ENCODE measurements at places on chromosomes 1 and 21.

DNA sequence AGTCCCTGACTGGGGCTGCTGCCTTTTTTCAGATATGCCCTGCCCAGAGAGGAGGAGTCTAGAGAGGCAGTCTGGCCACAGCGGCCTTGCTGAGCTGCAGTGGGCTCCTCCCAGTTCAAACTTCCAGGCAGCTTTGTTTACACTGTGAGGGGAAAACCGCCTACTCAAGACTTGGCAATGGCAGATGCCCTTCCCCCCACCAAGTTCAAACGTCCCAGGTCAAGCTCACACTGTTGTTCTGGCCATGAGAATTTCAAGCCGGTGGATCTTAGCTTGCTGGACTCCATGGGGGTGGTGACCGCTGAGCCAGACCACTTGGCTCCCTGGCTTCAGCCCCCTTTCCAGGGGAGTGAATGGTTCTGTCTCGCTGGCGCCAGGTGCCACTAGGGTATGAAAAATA lies 18.3 kb upstream of the C1orf53 start:
- no peak for DNase-seq

- no peak for DNase-seq
Observed at GRCh38 chr21:29875873-29876272, 63.9 kb downstream of the GRIK1 start.

- no peak for DNase-seq
Observed at GRCh38 chr1:33438364-33439160, 7.7 kb upstream of the PHC2 start.

DNA sequence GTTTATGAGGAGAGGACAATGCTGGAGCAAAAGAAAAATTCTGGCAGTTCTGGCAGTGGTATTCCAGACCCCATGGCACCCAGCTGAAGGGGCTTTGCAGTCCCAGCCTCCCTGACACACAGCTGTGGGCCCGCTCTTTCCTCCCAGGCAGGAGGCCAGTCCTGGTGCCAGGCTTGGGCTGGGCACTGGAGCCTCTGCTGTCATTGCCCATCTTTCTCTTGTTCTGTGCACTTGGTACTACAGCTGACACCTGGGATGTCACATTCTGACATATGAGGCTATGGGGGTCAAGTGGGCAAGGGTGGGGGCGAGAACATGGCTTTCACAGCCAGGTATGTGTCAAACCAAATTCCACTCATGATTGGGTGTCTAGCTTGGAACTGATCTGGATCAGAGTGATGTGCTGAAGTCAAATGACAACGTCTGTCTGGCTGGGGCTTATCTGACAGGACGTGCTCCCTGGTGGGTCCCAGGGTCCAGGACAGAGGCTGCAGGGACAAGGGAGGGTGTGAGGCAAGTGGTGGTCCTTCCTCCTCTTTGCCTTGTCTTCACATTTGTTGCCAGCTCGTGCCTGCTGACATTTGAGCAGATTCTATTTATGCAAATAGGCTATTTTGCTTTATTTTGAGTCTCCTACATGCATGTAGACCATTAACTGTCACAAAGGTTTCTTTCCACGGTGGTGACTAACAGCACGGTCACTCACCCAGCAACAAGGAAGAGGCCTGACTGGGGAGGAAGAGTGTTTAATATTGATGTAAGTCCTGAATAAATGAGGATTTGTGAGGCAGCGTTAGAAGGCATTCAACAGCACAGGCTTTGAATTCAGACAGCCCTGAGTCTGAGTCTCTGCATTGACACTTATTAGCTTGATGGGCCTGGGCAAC lies 336.3 kb downstream of the PBX1 start:
- DNase-seq: no peak

DNA sequence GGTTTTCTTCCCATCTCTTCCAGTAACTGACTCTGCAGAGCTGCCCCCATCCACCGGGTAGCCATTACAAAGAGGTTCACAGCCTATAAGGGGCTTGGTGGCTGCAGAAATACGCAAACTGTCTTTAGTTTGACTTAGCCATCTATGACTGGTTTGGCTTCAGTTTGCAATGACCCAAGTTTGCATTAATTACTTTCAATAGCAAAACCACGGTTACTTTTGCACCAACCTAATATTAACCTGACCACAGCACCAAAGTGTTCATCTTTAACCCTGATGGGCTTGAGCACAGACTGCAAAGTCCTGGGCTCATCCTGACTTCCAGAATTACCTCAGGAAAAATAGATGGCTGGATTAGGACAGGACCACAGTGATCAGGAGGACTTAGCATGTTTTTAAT lies 2.2 kb upstream of the HAO2 start:
- no peak for DNase-seq

GRCh38 chr21:30200000-30200399 lies 15.9 kb downstream of the CLDN8 start:
- no peak for DNase-seq

DNA sequence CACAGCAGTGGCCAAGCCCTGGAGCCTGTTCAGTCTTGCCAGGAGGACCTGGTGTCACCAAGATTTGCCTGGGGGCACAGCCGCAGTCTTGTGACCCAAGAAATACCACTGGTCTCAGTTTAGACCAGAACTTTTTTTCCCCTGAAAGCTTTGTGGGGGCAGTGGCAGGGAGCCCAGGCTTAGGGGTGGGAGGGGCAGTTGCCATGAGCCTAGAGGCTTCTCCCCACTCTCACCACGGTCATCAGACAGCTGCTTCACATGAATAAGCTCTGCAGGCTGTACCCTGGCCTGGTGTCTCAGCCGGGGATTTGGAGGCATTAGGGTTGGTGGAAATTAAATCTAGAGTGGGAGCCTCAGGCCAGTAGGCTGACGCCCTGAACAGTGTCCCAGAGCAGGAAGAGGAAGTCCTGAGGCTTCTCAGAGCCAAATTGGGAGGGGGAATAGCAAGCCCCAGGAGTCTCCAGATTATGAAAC lies 73.7 kb downstream of the SLC16A1 start:
- DNase-seq: peak; percentile 79

DNA sequence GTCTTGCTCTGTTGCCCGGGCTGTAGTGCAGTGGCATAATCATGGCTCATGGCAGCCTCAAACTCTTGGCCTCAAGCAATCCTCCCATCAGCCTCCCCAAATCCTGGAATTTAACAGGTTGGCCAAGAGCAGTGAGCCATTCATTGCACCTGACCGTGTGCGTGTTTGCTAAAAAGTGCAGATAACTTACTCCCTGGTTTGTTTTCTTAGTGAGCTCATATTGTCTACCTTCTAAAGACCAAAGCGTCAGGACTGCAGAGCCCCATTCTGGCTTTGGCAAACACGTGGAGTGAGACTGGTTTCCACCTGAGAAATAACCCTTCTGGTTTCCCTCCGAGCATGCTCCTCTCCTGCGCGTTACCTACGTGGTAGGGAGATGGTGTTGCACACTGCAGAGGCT lies 32.2 kb upstream of the CA6 start:
- no peak for DNase-seq

DNA sequence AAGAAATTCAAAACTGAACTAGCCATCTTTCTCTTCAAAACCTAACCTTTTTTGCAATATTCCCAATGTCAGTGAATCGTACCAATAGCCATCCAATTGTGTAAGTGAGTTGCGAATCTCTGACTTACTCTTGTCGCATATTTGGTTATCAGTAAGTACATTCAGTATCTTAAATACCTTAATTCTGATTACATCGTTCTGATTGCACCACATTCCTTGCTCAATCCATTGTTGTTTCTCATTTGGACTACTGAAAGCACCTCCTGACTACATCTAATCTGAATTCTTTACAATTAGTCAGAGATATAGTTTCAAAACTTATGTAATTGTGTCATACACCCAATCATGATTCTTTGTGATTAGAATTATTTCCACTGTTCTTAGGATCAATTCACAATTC lies 16.8 kb upstream of the BRINP3 start:
- DNase-seq: no peak

- DNase-seq: no peak
Observed at GRCh38 chr1:7650801-7651200, 120.3 kb upstream of the VAMP3 start.

GRCh38 chr1:23793861-23794731 lies 3.2 kb downstream of the LYPLA2 start:
- DNase-seq: no peak

GRCh38 chr1:109111386-109112055 lies 2.4 kb upstream of the ELAPOR1 start:
- peak; percentile 62 for DNase-seq

DNA sequence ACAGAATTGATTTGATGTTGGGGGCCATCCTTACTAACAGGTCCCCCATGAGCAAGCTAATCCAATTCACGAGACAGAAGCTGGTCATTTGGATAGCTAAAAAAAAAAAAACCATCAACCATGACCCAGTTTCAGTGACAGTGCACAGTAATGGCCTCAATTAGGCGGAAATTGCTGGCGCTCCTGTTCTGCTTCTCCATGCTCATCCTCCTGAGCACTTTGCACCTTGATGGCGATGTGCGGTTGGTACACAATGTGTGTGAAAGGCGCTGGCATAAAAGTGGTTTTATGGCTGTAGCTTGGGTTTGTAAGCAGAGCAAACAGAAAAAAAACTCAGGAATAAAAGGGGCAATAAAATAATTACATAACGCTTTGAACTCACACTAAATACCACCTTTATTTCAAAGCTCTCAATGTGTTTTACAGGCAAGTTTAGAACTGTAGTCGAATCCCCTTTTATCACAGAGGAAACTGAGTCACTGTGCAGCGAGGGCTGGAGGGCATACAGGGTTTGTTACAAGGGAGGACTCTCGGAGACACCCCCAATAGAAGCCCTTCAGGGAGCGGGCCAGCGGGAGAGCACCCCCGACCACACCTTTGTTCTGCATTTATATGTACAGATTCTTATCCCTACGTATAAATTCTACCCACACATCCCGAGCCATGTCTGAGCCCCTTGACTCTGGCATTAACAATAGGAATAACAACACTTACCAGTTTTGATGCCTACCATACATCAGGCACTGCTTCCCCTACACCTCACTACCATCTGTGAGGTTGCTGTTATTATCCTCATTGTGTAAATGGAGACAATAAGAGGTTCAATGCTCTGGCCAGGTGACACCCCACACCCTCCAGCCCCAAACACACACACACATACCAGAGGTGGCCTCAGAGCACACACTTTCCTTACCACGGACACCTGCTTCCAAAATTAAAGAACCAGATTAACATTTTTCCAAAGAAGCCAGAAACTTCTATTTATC lies 213.5 kb upstream of the IRF2BP2 start:
- DNase-seq: no peak

GRCh38 chr1:103997631-103998030 lies 247.9 kb downstream of the AMY1C start:
- no peak for DNase-seq

GRCh38 chr21:45972716-45973474 lies 8.7 kb upstream of the COL6A1 start:
- DNase-seq: no peak

- DNase-seq: no peak
Observed at GRCh38 chr1:225468270-225469020, 40.6 kb upstream of the LBR start.

GRCh38 chr1:225915538-225915991 lies 8.5 kb downstream of the PYCR2 start:
- no peak for DNase-seq

DNA sequence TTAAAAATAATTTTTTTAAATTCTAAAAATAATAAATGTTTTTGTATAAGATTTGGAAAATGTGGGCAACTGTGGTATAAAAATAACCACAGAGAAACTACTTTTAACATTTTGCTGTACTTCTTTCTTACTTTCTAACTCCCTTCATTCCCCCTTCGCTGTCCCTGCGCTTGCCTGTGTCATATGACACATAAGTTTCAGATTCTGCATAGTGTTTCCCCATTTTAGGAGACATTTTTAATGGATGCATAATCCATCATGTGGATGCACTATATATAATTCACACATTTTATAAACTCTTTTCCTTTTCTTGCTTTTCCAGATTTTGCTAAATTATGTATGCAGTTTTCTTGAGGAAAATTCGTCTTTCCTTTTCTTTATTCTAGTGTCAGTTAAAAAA lies 16.3 kb downstream of the ATG4C start:
- DNase-seq: no peak

- no peak for DNase-seq
Observed at GRCh38 chr1:109950509-109950908, 34.1 kb upstream of the AHCYL1 start.

DNA sequence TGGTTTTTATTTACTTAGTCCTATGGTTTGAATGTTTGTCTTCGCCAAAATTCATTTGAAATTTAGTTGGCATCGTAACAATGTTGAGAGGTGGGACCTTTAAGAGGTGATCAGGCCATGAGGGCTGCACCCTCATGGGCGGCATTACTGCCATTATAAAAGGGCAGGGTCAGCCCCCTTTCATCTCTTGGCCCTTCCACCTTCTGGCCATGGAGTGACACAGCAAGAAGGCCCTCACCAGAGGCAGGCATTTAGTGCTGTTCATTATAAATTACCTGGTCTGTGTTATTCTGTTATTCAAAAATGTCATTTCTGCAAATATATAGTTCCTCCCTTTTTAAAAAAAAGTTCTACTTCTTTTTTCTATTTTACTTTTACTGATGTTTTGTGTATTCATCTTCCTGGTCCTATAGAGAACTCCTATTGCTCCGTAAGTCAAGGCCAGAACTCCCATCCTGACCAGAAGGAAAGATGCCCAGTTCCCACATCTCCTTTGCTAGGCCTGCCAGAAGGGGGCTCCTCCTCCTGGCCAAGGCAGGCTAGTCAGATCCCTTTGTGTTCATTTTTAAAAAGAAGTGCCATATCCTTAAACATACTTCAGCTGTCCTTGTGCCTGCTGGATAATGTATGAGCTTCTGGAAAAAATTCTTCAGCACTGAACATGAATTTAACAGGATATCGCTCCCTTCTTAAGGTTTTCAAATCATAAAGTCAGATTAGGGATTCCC lies 10.0 kb upstream of the LBR start:
- no peak for DNase-seq

- DNase-seq: no peak
Observed at GRCh38 chr1:101075926-101076325, 50.3 kb upstream of the DPH5 start.

DNA sequence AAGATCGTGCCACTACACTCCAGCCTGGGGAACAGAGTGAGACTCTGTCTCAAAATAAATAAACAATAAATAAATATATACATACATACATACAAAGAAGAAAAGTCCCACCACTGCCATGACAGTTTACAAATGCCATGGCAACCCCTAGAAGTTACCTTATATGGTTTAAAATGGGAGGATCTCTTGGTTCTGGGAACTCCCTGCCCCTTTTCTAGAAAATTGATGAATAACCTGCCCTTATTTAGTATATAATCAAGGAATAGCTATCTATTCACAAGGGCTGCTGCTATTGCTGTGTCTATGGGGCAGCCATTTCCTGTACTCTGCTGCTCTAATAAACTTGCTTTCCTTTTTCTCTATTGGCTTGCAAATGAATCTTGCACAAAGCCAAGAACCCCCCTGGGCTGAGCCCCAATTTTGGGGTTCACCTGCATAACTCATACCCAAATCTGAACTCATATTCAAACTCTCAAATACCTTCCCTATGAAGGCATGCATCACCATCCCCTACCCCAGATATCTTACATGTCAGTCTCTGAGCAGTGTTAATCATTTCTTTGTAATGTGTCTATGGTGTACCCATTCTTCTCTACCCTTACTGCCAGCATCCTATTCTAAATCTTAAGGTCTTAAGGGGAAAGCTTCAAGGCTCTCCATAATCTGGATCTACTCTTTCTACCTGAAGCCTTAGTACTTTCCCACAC lies 9.0 kb downstream of the GON4L start:
- DNase-seq: no peak

- no peak for DNase-seq
Observed at GRCh38 chr1:11602424-11602823, 51.8 kb downstream of the FBXO2 start.

GRCh38 chr1:7482077-7482476 lies 289.0 kb upstream of the VAMP3 start:
- no peak for DNase-seq

GRCh38 chr1:61519631-61520030 lies 205.3 kb downstream of the TM2D1 start:
- no peak for DNase-seq

All from NB4 (cell line).